ENCODE measurements at places on chromosomes 1 and 21. TPM values are rescaled to one million over a fixed set of nuclear protein-coding genes. Genes with fewer than 3 reads are reported as not detected.

DNA sequence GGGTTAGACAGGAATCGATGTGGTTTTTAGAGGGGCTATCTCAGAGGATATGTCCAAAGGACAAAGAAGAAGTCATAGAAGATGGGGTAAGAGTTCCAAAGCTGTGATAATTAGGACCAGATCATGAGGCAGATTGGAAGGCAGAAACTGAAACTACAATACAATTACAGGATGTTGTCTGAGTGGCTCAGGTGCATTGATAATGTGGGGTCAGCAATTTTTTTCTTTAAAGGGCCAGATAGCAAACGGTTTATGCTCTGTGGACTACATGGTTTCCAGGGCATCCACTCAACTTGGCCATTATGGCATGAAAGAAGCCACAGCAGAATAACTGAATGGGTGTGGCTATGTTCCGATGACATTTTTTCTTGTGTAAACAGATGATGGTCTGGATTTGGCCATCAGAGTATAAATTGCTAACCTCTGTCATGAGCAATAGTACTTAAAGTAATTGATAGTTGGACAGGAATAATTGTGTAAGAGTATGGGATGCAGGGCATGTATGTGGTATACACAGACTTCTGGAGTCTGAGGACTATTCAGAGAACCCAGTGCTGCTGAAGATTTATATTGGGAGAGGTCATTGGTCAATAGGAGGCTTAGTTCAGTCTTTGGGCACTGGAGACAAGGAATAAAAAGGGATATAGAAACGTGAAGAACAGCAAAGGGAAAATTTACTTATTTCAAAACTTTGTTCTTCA is 198.4 kb upstream of the ADGRL4 start:
- no peak for DNase-seq

- DNase-seq, result no peak
These were observed 3.7 kb downstream of the RAB25 start for GRCh38 chr1:156064615-156065014.

GRCh38 chr1:9761855-9762254 is 61.9 kb downstream of the CLSTN1 start:
- DNase-seq, result no peak

RGSL1 gene
- total RNA-seq, result not detected

GRCh38 chr1:231950331-231951128 is 323.9 kb downstream of the DISC1 start:
- DNase-seq, result no peak

CAMTA1 gene
- total RNA-seq, result 76.4 TPM

MANEAL gene
- total RNA-seq, result 1.9 TPM

TBX19 gene
- total RNA-seq, result 1.8 TPM

Measured in posterior vena cava (tissue), 2 donors.